Muscle of back (tissue), 13 donors: ENCODE measurements at places on chromosomes 2 and 18.

DNA sequence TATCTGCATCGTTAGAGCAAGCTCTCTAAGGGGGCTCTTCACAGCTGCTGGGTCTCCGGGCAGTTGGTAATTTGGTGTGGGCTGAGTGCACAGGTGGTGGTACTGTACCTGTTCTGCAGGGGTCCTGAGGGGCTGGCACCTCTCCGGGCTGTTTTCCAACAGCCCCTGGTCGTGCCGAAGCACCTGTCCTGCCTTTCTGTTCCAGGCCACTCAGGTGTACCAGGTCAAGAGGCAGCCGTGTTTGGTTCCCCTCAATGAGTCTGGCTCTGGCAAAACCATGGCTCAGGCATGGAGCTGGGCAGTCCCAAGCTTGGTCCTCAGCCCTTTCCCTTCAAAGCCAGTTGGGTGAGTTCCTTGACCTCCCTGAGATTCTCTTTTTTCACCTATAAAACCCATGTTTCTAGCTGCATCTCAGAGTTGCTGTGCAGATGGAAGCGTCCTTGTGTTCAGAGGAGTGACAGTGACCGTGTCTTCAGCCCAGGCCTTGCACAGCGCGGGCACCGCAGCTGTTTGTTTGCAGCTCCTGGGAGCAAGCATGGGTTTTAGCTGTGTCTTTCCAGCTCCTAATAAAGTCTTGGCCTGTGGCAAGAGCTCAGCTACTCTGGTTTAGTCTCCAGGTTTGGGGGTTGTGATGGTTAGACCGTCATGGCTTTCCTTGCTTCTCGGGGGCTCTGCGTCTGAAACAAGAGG lies 110.9 kb downstream of the GLI2 start:
- no peak for DNase-seq

DNA sequence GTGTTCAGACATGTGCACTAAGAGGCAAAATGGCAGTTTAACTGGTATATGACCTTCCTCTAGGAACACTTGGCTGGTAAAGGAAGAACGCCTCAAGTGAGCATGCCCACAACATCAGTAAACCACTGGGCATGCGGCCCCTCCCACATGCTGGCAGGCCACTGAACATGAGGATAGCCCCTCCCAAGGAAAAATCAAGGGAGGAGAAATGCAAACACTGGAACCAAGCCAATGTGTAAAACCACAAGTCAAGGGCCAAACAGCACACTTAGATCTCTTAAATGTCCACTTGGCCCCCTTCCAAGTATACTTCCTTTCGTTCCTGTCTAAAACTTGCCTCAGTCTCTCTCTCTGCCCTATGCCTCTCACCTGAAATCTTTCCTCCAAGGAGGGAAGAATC lies 980.8 kb downstream of the TSN start:
- no peak for DNase-seq

DNA sequence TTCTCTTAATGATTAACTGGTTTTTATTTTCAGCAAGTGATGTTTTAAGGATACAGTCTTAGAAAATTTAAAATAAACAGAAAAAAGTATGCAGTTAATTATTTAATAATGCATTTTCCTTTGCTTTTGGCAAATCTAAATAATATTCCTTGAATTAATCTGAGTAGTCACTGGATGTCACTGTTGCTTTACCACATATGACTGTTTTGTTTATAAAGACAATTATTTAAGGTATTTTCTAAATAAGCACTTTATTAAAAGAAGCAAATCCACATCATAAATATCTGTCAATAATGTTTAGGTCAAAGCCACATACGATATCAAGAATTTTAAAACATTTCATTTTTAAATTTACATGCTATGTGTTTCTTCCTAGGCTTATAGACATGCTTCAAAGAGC lies 40.6 kb upstream of the TFPI start:
- DNase-seq = no peak

- DNase-seq = peak; percentile 49
Measured at GRCh38 chr2:132943829-132944228, 273.8 kb upstream of the LYPD1 start.

GRCh38 chr18:2536493-2536892 lies 34.8 kb downstream of the METTL4 start:
- DNase-seq = peak; percentile 82

DNA sequence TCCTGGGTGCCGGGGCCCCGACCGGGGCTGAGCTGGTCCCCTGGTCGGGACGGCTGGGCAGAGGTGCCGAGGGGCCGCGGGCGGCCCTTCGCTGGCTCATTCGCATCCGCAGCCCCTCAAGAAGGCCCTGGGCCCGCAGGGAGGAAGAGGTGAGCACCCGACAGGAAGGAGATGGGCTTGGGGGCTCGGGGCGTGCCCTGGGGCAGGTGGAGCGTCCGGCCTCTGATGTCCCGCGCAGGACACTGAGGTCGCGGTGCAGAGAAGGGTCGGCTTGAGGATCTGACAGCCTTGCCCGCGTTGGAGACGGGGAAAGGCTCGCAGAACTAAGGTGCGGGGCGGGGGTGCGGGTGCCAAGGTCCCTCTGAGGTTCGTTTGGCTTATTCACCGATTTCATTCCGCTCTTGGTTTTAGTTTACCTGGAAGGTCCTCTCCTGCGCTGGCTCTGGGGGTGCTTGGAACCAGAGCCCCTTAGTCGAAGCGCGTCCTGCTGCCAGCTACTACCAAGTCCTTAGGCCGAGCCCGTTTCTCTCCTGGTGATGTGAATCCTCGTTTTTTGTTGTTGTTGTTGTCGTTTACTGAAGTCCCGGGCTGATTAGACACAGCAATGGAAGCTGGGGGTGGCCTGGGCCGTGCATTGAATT lies 18.9 kb upstream of the CD8A start:
- no peak for DNase-seq

- DNase-seq = no peak
Measured at GRCh38 chr18:79523206-79523735, 127.5 kb downstream of the NFATC1 start.

DNA sequence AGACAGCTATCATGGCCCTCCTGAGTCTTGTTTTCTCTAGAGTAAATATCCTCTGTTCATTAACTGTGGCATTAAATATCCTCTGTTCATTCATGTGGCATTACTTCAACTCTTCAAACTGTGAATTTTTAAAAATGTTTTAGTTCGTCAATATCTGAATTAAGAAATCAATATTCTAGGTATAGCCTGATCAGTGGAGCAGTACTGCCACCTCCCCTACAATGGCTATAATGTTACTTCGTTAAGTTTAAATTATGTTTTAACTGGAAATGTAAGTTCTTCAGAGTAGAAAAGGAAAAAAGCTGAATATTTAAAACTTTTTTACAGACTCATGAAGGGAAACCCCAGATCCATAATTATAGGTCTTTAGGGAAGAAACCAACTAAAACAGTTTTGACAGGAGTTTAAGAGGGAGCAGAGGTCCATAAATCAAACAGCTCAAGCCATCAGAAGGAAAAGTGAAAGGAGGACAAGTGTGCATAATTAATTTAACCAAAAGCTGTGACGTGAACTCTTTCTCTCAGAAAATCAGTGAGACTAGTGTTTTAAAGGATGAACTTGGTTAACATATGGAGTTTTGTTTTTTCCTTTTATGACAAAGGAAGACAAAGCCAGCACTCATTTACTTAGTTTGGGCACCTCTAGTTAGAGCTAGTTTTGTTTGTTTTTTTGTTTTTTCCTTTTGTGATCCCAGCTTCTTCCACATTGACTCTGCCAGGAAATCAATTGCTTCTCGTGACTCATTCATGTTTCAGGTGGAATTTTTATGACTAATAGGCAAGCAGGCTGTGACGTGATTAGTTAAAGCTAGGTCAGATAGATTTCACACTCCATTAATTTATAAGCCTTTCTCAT lies 44.9 kb downstream of the RBBP8 start:
- no peak for DNase-seq

DNA sequence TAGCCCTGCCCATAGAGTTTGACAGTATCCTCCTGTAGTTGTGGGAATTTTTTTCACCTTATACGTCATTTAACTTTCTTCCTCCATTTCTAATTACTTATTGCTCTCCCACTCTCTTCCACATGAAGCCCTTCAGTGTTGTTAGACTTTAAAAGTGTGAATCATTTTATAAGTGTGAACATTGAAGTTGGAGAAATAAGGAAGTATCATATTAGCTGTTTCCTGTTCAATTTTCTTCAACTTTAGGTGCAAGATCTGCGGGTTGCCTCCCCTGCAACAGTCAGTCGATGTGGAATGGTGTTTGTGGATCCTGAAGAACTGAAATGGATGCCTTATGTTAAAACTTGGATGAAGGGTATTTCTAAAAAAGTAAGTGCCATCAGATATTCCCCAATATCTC lies 138.1 kb downstream of the DNAH6 start:
- DNase-seq = no peak

- no peak for DNase-seq
Measured at GRCh38 chr2:230871361-230872150, 6.8 kb downstream of the ITM2C start.

DNA sequence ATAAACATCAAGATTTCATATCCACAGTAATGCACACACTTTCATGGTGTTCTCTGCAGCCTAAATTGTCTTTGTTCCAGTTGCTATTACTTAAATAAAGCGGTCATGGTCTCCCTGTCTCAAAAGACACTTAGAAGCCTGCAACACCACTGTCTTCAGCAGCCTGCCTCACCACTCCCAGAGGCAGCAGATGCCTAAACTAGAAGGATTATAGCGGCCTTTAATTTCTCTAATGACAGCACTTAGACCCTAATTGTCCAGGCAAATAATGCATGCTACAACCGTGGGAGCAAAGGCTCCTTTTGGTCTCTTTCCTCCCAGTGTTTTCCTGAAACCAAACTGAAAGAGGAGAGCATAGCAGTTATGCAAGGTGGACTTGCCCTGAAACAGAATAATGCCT lies 248.8 kb upstream of the SLC39A10 start:
- no peak for DNase-seq

GRCh38 chr18:49788327-49788898 lies 24.9 kb downstream of the ACAA2 start:
- DNase-seq = no peak

GRCh38 chr2:171149986-171150693 lies 10.6 kb downstream of the TLK1 start:
- no peak for DNase-seq

GRCh38 chr2:211085056-211085680 lies 528.8 kb downstream of the CPS1 start:
- peak; percentile 10 for DNase-seq

DNA sequence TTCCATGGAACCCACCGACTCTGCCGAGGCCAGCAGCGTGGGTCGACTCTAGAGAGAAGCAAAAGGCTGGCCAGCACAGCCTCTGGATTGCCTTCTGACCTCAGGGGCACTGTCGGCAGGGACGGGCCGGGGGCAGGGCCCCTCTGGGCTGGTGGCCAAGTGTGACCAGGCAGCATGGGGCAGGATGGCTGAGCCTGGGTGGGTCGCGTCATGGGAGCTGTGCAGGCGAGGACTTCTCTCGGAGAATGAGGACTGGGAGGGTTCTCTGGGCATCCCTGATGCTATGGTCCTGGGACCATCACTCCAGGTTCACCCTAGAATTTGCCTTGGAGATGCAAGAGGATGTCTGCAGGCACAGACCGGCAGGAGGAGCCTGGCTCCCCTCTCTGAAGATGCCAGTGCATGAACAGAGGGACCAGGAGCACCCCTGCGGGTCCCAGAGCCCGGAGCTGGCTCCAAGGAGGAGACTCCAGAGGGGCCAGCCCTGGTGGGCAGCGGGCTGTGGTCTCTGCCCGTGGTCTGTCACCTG lies 289.2 kb downstream of the NDUFA10 start:
- no peak for DNase-seq

DNA sequence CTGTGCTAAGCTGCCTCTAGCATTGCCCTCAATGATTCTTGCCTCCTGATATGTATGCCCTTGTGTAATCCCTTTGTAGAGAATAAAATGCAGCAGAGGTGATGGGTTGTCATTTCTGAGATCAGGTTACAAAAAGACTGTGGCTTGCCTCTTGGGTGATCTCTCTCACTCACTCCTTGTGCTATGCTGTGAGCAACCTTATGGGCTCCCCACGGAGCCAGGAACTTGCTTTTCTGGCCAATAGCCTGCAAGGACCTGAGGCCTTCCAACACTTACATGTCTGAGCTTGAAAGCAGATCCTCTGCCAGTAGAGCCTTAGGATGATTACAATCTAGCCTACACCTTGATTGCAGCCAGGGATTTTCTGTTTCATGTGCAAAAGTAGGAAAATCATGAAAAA lies 123.1 kb upstream of the XIRP2 start:
- DNase-seq = no peak

- DNase-seq = no peak
Measured at GRCh38 chr2:150783896-150784295, 296.4 kb upstream of the RND3 start.

DNA sequence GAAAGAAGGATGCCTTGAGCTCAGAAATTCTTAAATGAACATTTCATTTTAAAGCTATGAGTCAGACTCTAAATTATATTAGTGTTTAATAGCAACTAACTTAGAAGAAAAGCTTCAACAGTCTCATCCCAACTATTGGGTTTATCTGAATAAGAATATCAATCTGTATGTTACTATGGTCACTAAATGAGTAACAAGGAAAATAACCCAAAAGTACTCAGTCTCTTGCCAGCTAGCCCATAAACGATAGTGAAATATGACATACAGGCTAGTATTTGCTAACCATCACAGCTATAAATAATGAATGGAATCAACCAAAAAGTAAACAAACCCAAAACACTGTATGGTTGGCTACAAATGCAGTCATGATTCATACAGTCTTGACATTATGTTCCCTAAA lies 174.9 kb downstream of the RAB3GAP1 start:
- DNase-seq = no peak

- DNase-seq = peak; percentile 13
Measured at GRCh38 chr2:179467111-179467510, 202.5 kb upstream of the SESTD1 start.

GRCh38 chr18:48949050-48949605 lies 1.6 kb downstream of the SMAD7 start:
- no peak for DNase-seq

- DNase-seq = no peak
Measured at GRCh38 chr18:55866006-55866405, 278.0 kb upstream of the TCF4 start.

DNA sequence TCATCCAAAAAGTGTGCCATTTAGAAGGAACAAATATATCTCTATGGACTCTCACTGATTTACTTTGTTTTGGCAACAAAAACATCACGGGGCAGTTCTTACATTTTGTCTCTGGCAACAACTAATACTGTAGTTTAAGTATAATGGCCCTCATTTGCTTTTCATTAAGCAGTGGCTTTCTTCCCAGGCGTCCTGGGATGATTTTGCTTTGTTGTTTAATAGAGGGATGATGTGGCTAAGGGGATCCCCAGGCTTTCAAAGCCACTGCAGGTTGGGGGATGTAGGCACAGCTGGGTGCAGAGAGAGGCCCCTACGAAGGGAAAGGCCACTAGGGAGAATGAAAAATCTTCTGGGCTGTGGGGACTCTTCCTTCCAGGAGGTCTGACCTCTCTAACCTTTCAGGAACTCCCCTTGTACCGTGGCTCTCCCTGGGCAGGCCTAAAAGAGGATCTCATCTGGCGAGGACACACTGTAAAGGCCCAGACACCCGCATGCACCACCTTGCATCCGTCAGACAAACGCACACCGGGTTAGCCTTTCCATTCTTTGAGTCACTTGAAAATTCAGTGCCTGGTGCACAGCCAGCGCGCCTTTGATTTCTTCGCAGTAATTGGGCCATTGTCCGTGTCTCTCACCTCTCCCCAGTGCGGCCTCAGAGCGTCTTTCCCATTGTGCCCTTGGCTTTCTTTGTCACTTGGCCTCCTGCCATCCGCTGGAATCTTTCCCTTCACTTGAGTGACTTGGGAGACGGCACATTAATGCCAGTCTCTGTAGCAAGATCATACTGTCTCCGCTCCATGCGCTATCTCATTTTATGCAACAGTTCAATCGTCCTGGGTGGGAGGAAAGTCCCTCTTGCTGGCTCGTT lies 40.3 kb upstream of the AFF3 start:
- no peak for DNase-seq

- DNase-seq = no peak
Measured at GRCh38 chr2:43080571-43081021, 145.8 kb downstream of the ZFP36L2 start.

GRCh38 chr2:38386377-38386776 lies 9.3 kb upstream of the ATL2 start:
- no peak for DNase-seq
